Neural progenitor cell (in vitro differentiated cells): ENCODE measurements at places on chromosomes 4 and X. TPM values are rescaled to one million over a fixed set of nuclear protein-coding genes. Genes with fewer than 3 reads are reported as not detected.

The BEX5 gene
- total RNA-seq, result 1.6 and 3.8 TPM in 2 replicates

The CCDC158 gene
- not detected in 2 replicates for total RNA-seq

The ENPP6 gene
- not detected in 2 replicates for total RNA-seq

The PDGFRA gene
- 1.8 and 2.1 TPM in 2 replicates for total RNA-seq

The HMX1 gene
- total RNA-seq, result 0.19 TPM in 1 of 2 replicates, not detected in the other

The RAB40AL gene
- total RNA-seq, result 0.31 TPM in 1 of 2 replicates, not detected in the other

The CT45A5 gene
- not detected in 2 replicates for total RNA-seq

The KLKB1 gene
- 0.39 TPM in 1 of 2 replicates, not detected in the other for total RNA-seq

The GYPE gene
- not detected in 2 replicates for total RNA-seq

GRCh38 chr4:64192731-64193412 is 216.4 kb downstream of the TECRL start:
- no peak for DNase-seq

GRCh38 chr4:76208005-76208765 is 5.4 kb downstream of the SCARB2 start:
- DNase-seq, result no peak

DNA sequence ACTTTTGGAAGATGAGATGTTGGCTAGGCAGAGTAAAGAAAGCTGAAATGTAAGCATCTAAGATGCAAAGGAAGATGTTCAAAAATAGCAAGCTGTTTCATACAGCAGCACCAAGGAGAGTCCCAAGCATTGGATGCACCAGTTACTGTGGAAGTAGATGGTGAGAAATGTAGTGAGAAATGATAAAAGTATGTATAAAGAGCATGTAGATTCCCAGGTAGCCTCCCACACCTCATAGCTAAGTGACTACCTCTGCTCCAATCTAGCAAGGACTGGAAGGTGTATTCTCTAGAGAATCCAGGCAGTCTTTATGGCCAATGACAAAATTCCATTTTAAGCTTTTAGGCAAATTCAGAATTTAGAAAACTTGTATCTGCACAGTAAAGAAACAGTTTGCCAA is 50.9 kb upstream of the C4orf54 start:
- no peak for DNase-seq

GRCh38 chr4:56465599-56466295 is 1.7 kb upstream of the SRP72 start:
- peak; percentile 10 for DNase-seq

DNA sequence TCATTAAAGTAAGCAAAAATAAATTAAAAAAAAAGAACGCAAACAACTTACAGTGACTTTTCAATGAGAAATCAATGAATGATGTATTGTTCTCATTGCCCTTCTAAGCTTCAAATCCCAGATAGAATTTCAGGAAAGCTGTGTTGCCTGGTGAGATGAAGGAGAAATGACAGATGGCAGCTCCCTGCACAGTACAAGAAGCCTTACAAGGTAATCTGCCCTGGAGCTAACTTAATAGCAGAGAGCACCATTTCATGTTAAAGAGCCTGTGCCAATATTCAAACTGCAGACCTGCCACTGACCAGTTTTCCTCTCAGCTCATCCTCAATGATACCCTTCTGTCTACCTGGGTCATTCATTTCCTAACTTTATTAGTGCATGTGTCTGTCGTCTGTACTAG is 54.0 kb downstream of the GC start:
- no peak for DNase-seq

DNA sequence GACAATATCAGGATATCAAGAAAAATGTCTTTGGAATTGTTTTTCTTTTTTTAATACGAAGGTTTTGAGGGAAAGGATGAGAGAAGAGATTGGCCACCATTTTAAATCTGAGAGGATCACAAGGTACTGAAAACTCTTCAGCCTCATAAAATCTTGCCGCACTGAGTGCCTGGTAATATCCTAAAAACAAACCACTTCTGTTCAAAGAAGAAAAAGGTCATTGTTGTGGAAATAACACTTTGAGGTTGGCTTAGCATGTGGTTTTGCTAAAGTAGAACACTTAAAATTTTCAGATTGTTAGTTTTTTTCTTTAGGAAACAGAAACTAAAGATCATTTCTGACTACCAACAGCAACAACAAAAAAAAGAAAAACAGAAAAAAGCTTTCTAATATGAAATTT is 1.0 kb upstream of the CLDN22 start:
- DNase-seq, result no peak

- DNase-seq, result no peak
Observed at GRCh38 chr4:156303708-156304107, 350.0 kb upstream of the CTSO start.

- DNase-seq, result no peak
Observed at GRCh38 chr4:128161138-128161537, 100.0 kb downstream of the LARP1B start.
